Right ventricle myocardium superior (tissue), 1 donor: ENCODE measurements at places on chromosomes 11 and 22. TPM values are rescaled to one million over a fixed set of nuclear protein-coding genes. Genes with fewer than 3 reads are reported as not detected.

The UFD1 gene
- total RNA-seq, result 43.5 TPM

The PRR33 gene
- 5.8 TPM for total RNA-seq

The MMP27 gene
- not detected for total RNA-seq

The NAT10 gene
- total RNA-seq, result 20.9 TPM

DNA sequence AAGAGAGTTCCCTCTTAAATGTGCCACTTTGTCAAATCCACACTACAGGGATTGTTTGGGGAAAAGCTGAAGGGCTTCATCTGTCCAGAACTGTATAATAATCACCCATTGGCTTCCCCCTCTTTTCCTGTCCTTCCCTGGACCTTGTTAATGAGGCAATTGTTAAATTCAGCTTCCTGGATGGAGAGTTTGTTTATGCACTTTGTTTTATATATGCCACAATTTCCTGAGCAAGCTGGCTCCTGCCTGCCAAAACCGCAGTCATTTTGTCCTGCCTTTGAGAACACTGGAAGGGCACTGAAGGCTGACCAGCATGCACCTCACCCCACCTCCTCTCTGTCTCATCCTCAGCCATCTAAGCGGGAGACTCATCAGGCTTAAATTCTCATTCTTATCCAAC lies 86.2 kb downstream of the MSANTD4 start:
- DNase-seq, result no peak

DNA sequence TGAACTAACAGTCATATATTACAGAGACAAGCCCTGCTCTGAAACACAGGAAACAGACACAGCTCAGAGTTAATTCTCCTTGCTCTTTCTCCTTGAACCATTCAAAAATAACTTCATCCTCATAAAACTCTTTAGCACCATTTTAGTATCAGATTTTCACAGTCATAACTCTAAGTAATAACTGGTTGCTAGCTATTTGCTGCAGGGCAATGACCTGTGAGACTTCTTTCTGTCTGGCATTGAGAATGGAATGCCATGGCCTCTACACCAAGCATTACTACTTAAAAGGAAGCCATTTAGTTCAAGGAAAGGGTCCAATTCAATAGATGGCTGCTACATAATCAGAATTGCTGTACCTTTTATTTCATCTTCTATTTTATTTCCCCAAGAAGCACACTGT lies 186.6 kb upstream of the CCDC90B start:
- DNase-seq, result no peak

- DNase-seq, result no peak
These were observed 133.3 kb downstream of the TBC1D22A start for GRCh38 chr22:46895753-46896152.

DNA sequence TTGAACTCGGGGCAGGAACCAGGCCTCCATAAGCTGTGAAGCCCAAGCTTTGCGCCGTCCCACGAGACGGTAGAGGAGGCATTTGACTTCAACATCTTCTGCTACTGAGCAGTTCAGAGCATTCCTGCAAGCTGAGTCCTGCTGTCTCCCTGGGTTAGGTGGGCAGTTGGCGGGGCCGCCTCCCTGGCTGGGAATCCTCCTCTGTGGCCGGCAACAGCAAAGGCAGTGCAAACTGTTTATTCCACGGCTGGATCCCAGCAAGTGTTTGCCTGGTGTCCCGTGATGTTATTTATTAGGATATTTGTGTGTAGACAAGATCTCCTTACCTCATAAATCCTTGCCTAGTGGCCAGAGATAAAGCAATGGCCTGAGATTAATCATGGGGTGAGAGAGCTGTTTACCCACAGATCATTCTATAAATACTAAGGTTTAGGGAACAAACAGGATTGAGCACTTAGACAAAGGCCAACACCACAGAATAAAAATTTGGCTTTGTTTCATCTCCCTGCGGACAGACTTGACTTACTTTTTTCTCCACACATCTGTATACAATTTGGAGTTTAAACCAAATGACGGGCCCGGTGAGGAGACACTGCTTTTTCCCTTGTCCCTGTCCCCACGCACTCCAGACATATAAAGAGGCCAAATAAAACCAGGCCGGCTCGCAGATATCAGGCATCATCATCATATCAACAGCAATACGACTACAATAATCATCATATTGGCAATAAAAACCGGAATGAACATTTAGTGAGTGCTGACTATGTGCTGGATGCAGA lies 63.4 kb downstream of the NAT10 start:
- no peak for DNase-seq

- no peak for DNase-seq
These were observed 97.8 kb downstream of the RPS6KA4 start for GRCh38 chr11:64456509-64457320.
